ENCODE measurements at places on chromosomes 6 and 20.
A peak's percentile ranks its signal among the peaks of the same experiment; 100 is the strongest.

GRCh38 chr20:34546751-34547181 lies 11.8 kb upstream of the MAP1LC3A start:
- no peak for DNase-seq

- DNase-seq = no peak
These were observed 81.8 kb downstream of the PLCB4 start for GRCh38 chr20:9150679-9151078.

- no peak for DNase-seq
These were observed 86.8 kb downstream of the MOXD1 start for GRCh38 chr6:132314432-132314831.

DNA sequence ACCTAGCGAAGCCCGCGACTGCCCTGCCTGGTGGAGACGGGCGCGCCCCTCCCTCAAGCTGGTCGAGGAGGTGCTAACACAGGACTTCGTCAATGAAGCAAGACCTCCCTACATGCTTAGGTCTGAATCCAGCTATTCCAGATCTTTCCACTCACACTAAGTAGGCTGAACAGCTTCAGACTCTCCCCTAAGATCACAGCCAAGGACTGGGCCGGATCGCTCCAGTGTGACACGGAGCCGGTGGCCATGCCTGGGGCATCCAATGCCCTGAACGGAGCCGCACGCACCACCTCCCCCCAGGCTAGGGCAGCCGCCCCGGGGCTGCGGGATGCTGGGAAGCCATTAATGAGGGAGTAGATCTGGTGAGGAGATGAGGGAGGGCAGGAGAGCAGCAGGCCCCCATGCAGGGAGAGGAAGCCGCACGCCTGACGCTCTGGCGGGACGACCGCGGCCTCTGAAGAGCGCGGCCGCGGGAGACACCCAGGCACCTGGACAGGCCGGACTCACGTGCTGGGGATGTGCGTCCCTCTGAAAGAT lies 200.0 kb downstream of the WDR27 start:
- no peak for DNase-seq

DNA sequence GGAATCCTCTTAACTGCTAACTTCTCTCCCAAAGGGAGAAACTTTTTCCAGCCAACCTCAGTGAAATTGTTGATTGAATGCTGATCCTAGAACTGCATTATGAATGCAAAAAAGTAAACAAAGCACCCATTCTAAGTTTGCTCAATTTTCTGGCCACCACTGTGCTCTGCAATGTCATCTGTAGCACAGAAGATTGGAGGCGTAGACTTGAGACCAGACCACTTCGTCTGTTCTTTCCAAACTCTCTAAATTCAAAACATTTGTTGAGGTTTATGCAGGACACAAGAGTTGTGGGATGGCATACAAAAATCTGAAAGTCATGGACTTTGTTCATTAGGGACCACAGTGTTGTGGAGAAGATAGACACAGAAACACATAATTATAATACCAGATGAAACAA lies 11.1 kb upstream of the TSPYL1 start:
- DNase-seq = no peak

GRCh38 chr20:965956-966355 lies 36.2 kb downstream of the RSPO4 start:
- no peak for DNase-seq

DNA sequence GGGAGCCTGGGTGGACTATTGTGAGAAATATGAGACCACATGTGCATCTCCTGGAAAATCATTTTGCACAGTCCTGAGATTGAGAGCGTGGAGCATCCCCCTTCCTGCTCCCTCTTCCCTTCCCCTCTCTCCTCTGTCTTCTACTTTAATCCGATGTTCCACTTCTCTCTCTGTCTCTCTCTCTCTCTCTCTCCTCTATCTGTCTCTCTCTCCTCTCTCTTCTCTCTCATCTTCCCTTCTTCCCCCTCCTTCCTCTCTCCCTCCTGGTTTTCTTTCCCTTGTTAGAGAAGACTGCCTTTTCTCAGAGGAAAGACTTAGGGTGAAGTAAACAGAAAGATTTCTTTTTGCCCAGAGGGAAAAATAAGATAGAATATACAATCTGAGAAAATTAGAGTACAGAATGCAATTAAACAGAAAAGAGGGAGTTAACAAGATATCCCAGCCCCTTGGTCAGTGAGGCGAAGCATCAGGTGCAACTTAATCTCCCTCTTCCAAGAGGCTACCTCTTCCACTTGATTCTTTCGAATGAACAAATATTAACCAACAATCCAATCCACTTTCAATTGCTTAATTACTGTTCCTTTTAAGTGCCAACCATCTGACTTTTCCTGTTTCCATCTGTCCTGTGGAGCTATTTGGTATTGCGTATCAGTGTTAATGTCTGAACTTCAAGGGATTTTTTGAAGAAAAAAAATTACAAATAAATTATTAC lies 14.6 kb downstream of the KHDC1 start:
- DNase-seq = no peak

GRCh38 chr20:5776077-5776476 lies 25.9 kb downstream of the SHLD1 start:
- DNase-seq = no peak

DNA sequence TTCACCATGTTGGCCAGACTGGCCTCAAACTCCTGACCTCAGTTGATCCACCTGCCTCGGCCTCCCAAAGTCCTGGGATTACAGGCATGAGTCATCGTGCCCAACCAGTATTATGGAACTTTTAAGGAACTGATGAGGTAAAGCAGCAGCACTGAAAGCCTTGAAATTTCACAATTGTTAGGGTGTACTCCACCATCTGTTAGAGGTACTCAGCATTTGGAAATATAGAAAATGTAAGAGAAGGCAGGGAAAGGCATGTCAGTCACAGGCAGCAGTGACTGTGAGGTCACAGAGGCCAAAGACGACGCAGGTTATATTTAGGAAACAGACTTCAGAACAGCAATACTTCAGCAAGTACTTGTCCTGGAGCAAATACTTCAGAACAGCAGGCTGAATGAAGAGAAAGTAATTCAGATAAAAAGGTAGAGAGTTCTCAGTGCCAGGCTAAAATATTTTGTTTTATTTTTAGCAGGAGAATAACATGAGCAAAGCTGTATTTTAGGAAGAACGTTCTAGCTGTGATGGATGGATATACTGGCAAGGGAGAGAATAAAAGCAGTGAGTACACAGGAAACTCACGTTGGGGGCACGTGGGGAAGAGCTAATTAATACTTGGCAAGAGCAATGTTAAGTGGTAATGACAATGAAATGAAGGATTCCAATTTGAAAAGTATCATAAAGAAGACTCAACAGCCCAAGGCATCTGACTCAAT lies 67.2 kb downstream of the DTNBP1 start:
- no peak for DNase-seq

DNA sequence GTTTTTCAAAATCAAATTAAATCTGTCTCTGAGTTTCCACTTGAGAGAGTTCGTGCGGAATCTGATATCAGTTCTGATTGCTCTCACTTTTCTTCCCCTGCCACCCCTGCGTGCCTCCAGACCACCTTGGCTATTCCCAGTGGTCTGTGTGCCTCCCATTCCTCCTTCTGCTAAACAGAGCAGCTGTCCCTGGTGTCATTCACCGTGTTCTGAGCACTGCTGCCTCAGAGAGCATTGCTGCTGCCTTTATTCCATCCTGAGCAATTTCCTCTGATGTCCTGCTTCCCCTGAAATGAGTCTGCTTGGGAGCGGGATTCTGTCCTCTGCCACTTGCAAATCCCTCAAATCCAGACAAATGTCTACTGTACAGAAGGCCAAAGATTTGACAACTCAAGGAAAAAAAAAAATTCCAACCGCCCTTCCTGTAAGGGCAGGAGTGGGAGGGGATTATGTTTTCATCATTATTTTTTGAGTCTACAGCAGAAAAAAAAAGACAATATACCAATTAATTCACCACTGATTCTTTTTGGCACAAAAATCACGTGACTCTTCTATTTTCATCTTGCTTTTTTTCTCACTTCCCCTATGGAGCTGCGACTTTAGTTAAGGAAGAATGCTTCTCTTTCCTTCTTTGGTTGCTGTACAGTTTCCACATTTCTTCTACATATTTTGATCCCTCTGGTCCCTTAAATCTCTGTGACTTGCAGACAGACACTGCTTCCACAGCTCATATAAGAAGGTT lies 833.0 kb downstream of the EPHA7 start:
- no peak for DNase-seq

GRCh38 chr6:10414756-10415616 lies at the start of gene TFAP2A:
TSS of gene TFAP2A (minus strand) at chr6:10415074. CDS start at chr6:10414991, 83 bp downstream.
- peak; percentile 66 for DNase-seq

GRCh38 chr6:24856901-24857670 lies 58.4 kb upstream of the ARMH2 start:
- no peak for DNase-seq

DNA sequence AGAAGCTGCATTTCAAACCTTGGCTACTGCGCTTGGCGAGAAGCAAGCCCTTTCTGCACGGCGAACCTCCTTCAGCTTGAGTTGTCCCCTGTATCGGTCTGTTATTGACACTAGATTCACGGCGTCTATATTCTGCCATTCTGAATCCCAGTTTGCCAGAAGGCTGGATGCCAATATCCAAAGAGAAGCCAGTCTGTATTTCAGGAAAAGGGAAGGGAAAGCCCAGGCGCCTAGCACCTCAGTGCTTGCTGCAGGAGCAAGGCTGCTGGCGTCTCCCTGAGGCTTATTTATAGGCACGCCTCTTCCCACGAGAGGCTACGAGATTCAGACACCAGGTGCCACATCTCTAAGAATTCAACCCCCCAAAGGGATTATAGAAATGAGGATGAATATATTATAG lies 89.6 kb upstream of the CDH4 start:
- DNase-seq = no peak
